NCI-H446 (cell line): ENCODE measurements at places on chromosomes 7 and 10.

GRCh38 chr7:63042730-63043511, 955.7 kb upstream of the ZNF722 start:
- DNase-seq: no peak

DNA sequence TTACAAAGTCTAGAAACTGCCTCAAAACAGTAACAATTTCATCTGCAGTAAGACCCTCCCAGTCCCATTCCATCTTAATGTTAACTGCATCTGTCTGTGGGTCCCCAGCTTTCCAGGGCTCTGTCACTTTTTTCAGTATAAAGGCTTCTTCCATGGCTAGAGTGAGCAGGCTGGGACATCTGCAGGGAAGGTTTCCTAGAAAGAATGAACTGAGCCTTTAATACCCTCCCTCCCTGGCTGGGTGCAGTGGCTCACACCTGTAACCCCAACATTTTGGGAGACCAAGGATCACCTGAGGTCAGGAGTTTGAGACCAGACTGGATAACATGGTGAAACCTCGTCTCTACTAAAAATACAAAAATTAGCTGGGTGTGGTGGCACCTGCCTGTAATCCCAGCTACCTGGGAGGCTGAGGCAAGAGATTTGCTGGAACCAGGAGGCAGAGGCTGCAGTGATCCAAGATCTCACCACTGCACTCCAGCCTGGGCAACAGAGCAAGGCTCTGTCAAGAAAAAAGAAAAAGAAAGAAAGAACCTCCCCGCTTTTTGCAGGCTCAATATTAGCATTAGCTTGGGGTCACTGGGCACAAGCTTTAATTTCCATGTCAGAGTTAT, 3.4 kb downstream of the ERV3-1 start:
- no peak for DNase-seq

DNA sequence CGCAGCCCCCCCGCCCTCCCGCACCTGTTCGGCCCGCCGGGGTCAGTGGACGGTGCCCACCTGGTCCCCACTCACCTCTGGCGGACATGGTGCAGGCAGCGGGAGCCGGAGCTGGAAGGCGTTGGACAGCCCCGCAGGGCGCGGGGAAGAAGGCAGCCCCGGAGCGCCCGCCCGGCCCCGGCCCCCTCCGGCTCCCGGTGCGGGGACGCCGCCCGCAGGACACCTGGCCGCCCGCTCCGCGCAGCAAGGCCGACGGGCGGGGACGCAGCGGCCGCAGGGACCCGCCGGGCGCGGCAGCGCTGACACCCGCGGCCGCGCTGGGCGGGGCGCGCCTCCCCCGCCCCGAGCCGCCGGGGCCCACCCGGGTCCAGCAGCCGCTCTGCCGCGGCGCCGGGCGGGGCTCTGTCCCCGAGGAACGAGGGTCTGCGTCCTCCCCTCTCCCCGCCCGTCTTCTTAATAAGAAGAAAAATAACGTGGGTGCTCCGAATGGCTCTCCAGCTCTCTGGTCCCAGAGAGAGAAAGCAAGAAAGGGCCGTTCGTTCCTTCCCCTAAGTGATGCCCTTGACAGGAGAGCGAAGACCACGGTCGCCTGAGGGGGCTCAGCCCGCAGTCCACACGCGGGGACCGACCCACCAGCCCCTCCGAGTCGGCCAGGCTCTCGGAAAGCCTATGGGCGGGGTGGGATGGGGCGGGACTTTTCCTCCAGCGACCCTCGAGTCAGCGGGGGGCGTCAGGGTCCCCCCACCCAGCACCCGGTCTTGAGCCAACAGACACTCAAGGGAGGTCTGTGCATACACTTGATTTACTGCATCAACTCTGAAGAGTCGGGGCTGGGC, 53.4 kb upstream of the FHIP2A start:
- no peak for DNase-seq

GRCh38 chr10:11879387-11880094, 56.4 kb downstream of the PROSER2 start:
- DNase-seq: no peak

- DNase-seq: no peak
These were observed 201.8 kb downstream of the NSUN6 start for GRCh38 chr10:18449611-18450026.

DNA sequence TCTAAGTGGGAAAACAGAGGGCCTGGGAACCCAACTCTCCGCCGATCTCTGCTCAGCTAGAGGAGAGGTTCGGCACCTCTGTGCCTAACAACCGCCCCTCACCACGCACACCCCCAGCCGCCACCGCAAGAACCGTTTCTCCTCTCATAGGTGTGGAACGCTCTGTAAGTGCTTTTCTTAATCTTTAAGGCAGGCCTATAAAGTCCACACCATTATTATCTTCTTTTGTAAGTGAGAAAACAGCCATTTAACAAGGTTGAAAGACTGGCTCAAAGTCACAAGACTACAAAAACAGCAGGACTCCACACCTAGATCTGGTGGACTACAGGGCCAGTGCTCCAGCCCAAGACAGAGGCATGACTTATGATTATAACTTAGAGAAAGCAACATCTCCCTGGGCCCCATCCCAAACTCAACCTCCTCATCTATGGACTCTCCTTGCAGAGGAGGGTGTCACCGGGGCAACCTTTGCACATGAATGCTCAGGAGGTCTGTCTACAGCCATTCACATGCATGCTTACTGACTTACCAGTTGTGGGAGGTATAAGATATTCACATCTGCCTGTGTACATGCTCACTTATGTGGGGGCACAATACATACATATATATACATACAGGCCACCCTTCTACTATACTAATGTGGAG, 7.9 kb upstream of the NKX2-3 start:
- no peak for DNase-seq

DNA sequence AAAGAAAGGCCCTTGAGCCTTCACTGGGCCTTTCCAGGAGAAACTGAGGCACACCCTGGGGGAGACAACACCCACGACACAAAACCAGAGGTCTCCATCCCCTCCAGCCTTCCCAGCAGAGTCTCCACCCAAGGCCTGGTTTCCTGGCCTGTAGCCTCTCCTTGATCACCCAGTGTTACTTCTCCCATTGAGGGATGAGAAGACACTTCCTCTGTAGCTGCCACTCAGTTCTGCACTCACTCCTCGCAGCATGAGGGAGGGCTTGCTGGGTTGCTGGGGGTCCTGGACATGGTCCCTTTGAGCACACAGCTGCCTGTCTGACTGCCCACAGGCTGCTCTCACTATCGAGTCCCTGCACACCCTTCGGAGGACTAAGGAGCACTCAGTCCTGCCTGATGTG, 438.1 kb upstream of the FOXK1 start:
- DNase-seq: no peak
